ENCODE measurements at places on chromosomes 3 and 15.

- no peak for DNase-seq
These were observed 120.6 kb upstream of the SPATA12 start for GRCh38 chr3:56939834-56940233.

DNA sequence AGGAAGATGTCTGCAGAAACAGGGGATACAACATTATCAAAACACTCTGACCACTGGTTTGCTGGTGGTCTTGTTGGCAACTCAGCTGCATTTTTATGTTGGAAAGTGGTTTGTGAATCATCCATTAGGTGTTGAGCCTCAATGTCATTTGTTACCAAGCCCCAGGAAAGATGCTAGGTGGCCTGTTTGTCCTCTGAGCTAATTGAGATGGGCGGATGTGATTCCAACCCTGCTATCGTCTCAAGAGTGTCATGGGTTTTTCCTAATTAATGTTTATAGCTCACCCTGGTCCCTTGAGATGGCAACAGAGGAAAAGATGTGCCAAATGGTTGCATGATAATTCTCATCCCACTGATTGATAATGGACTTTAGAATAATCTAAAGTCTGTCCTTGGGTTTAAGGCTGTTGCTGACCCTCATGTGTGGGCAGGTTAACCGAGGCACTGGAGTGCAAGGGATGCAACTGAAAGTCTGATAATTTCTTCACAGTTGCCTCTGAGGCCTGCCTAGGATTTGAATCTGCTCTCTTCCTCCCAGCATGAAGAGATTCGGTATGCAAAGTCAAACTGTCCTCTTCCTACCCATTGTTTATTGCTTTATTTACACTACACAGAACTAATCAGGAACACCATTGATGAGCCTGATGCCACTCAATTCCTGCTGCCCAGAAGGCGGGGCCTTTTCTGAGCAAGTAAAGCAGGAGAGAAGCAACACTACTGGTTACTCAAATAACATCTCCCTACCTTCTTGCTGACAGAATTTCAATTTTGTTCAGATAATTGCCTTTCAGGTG lies 166.2 kb upstream of the TBC1D5 start:
- no peak for DNase-seq

DNA sequence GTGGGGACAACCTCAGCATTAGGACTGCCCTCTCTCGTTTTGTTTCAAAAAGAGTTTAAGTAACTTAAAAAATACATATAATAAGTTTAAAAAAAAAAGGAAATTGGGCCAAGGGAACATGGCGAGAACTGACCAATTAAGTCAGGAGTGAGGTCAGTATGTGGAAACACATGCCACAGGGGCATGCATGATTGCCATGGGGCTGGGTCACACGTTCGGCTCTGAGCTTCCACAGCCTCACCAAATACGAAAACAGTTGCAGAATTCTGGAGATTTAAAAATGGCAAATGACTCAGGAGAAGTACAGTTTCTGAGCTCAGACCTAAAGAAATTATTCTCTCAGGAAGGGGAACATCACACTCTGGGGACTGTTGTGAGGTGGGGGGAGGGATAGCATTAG lies 24.1 kb downstream of the PDE8A start:
- DNase-seq = no peak

DNA sequence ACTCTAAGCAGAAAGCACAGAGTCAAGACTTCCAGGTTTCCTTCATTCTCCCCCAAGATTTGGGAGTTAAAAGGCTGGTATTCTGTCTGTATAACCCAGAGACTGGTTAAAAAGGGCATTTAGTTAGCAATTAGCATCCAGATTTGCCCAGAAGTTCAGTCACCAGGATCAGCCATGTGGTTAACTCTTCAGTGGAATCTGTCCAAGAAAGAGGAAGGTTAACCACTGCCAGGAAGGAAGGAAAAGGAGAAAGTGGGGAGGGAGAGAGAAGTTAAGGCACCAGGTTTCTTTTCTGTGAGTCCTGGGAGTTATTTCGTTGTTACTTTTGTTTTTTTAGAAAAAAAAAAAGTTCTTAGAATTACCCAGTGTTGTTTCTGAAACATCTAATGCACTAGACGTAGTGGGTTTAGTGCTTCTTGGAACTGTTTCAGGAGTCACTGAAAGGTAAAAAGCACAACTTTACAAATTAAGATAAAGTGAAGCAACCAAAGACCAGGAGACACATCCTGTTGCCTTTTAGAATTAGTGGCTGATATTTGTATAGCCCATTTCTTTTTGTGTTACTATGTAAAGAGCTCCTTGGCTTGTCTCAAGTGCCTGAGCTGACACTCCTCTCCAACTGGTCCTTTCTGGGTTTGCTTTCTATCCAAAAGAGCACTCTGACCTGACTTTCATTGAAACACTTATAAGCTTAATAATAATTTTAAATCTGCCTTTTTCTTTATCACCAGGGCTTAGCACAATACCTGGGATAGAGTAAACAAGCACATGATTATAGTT lies 128.6 kb downstream of the ABI3BP start:
- DNase-seq = no peak

- DNase-seq = no peak
These were observed 5.8 kb upstream of the OXTR start for GRCh38 chr3:8775181-8775580.

- no peak for DNase-seq
These were observed 286.6 kb downstream of the PTPRG start for GRCh38 chr3:61847784-61848462.

- DNase-seq = no peak
These were observed 36.7 kb downstream of the HMCES start for GRCh38 chr3:129315223-129315997.

GRCh38 chr3:45367453-45367871 lies 20.9 kb upstream of the LARS2 start:
- no peak for DNase-seq
